ENCODE measurements at places on chromosomes 2 and 18. TPM values are rescaled to one million over a fixed set of nuclear protein-coding genes. Genes with fewer than 3 reads are reported as not detected.
A peak's percentile ranks its signal among the peaks of the same experiment; 100 is the strongest.

DNA sequence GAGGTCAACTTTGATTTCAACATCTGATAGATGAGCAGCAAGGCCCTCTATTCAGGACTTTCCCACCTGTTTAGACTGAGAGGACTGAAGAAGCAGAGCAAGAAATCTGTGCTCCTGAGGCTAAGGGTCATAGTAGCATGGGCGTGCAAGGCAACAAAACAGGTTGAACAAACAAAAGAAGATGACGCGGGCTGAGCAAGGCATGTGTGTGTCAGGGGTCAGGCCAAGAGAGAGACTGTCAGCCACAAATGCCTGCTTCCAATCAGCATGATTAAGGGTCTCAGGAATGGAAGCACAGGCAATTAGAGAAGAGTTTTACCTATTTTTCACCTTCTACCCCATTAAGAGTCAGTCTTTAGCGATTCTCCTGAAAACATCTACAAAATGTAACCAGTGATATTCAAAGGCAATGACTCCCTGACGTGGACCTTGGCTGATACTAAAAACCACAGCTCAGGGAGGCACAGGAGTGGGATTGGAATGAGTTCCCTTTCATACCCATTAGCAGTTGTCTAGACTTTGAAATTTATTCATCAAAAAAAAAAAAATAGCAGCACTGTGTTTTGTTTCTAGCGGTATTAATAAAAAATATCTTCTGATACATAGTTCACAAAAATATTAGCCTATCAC, 81.9 kb downstream of the DYNAP start:
- no peak for DNase-seq

DNA sequence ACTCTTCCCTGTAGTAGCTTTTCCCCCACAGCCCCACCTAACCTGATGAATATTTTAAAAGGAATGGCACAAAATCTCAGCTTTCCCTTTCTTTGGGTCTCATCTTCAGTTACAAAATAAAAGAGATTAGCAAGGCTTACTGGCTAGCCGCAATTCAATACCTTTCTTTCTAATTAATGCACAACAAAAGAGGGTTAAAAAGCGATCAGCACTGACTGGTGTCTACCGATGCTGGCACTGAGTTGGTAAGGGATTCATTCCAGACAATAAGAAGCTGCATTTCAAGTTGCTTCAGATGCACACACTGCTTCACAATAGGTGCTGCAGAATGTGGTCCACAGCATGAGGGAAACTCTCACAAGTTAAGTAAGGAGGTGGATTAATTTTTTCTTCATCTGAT, 41.9 kb downstream of the HDHD2 start:
- no peak for DNase-seq

The LAMA1 gene
- 0.54 TPM for polyA plus RNA-seq

- no peak for DNase-seq
Observed at GRCh38 chr2:144317071-144317738, 202.7 kb downstream of the ZEB2 start.

GRCh38 chr18:26267357-26267930, 41.2 kb downstream of the TAF4B start:
- no peak for DNase-seq

- DNase-seq, result no peak
Observed at GRCh38 chr2:120702801-120703200, 32.9 kb upstream of the GLI2 start.

DNA sequence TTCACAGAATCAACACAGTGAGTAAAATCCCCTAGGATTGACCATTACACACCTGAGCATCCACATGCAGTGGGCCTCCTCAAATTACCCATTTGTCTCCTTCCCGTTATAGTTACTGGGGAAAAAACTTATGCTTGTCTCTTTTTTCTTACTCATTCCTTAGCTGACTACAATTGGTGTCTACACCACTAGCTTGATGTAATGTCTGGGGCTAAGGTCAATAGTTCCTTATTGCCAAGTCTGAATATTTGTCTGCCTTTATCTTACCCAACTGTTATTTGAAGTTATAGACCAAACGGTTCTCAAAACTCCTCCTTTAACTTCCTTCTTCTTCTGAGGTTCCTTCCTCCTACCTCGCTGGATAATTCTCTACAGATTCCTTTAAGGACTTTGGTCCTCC, 41.9 kb upstream of the TMEM17 start:
- DNase-seq, result no peak

DNA sequence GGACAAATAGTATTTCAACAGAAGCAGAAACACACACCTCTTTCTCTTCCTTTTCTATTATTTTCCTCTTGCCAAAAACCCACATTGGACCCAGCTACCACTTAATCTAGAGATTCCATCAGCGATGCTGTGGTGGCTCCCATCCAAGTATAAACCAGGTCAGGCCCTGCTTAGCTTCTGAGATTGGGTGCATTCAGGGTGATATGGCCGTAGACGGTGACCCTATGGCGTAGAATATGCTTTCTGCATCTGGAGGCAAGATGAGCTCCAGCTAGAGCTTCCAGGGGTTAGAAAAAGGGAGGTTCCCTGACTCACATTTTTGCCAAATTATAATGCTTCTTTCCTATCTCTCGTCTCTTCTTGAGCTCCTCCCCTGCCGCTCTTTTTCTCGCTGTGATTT, 66.5 kb downstream of the TNP1 start:
- no peak for DNase-seq

DNA sequence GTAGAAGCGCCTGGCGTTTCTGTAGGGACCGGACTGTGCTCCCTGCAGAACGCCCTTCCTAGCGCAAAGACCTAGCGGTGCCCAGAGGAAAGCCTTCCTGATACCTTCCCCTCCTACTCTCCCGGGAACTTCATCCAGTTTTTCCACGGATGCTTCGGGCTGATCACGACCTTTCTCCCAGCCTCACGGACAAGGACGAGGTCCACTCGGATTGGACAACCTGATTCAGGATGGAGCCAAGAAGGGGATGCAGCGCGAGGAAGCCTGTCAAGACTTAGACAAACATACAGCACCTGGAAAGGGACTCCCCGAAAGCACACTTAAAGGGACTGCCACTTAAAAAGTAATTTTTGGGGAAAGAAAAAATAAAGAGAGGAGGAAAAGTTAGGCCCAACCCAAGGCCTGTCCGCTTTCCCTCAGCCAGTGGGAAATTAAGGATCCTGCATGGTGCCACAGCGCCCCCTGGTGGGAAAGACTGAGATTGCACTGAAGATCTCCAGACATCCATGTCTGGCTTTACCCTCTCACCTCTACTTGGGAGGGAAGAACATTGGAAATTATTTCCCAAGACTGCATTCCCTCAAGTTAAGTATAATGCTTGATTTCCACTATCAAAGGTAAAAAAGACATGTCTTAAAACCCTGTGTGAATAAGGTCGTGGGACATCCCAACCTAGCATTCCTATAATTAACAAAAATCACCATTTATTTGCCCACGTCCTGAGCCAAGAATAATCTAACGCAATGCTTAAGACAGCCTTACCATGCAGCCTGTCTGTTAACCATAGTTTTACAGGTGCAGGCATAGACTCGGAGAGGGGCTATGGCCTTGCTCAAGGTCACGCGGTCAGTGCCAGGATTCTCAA, 13.4 kb upstream of the COPS8 start:
- peak; percentile 41 for DNase-seq

The SLC4A5 gene
- polyA plus RNA-seq, result 0.92 TPM

The SLC16A14 gene
- 4.9 TPM for polyA plus RNA-seq

- DNase-seq, result no peak
Observed at GRCh38 chr18:37419315-37419714, 146.3 kb downstream of the CELF4 start.

DNA sequence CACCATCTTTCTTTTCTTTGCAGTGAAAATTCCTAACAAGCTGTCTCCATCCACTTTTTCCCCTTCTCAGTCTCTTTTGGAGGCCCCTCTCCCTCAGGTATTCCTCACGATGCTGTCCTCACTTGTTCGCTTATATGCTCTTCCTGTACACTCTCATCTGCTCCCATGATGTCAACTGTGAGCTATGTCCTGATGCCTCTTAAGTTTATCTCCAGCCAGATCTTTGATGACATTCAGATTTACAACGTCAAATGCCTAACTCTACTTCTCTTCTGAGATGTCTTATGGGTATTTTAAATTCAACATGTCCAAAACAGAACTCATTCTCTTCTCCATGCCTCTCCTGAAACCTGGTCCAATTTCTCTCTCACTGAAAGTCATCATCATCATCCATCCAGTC, 55.1 kb upstream of the SERTAD2 start:
- DNase-seq, result no peak

DNA sequence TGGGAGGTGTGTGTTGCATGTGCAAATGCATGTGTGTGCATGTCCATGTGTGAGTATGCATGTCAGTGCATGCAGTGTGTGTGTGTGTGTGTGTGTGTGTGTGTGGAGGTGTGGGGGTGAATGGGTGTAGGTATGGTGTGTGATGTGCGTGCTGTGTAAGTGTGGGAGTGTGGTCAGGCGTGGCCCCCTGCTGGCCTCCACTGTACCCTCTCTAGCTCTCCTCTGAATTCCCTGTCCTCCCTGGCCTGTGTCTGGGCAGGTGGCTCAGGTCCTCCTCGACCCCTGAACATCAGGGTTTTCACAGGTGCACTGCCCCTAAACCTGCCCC, 230.2 kb downstream of the CELF4 start:
- DNase-seq, result no peak

DNA sequence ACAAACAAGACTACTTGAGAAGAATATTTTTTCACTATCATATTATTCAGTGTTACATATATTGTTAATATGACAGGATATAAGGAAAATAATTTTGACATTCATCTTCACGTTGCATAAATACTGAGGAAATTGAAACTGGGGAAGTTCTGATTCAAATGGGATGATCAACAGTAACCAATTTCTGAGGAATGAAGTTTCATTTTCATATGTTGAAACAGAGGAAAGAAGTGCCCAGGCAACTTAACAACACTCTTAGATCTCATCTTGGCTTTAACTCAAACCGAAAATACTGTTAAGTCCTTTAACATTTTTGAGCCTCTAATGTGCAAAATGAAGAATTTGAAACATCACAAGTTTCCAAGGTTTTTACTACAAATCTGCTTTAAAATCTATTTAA, 612.2 kb upstream of the VRK2 start:
- DNase-seq, result no peak

All from urinary bladder (tissue), 4 donors.